ENCODE measurements at places on chromosomes 7 and 10. TPM values are rescaled to one million over a fixed set of nuclear protein-coding genes. Genes with fewer than 3 reads are reported as not detected.
A peak's percentile ranks its signal among the peaks of the same experiment; 100 is the strongest.

GRCh38 chr10:14163377-14164086 is 167.2 kb downstream of the FRMD4A start:
- no peak for DNase-seq

GRCh38 chr7:106071999-106072714 is 40.0 kb downstream of the SYPL1 start:
- DNase-seq, result peak; percentile 53

CCDC146 gene
- 2.7 TPM for total RNA-seq

OR2A7 gene
- total RNA-seq, result 10.0 TPM

RHOBTB1 gene
- total RNA-seq, result 1.5 TPM

Data from MCF 10A (cell line).